NCI-H187 (cell line): ENCODE measurements at places on chromosomes 13 and 19.

- DNase-seq: no peak
Observed at GRCh38 chr13:46487748-46488147, 65.2 kb upstream of the LRCH1 start.

GRCh38 chr13:71274923-71275608 is 591.9 kb downstream of the DACH1 start:
- DNase-seq: no peak

GRCh38 chr19:6161271-6161850 is 25.9 kb downstream of the ACSBG2 start:
- DNase-seq: no peak

DNA sequence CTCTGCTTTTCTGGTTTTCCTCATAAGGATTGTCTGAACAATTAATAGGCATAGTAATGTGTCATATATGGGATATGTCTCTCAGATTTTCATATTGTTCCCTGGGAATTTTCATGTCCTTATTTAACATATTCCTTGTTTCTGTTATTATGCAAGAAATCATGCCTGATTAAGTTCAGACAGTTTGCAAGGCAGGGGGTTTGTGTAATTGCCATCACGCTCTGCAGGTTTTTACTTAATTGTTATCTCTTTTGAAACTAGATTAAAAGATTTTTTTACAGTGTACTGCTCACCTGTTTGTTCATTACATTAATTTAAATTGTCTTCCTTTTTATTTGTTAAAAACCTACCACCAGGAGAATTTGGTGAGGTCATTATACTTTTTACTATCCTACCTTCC is 1253.2 kb upstream of the PRR20A start:
- DNase-seq: no peak

DNA sequence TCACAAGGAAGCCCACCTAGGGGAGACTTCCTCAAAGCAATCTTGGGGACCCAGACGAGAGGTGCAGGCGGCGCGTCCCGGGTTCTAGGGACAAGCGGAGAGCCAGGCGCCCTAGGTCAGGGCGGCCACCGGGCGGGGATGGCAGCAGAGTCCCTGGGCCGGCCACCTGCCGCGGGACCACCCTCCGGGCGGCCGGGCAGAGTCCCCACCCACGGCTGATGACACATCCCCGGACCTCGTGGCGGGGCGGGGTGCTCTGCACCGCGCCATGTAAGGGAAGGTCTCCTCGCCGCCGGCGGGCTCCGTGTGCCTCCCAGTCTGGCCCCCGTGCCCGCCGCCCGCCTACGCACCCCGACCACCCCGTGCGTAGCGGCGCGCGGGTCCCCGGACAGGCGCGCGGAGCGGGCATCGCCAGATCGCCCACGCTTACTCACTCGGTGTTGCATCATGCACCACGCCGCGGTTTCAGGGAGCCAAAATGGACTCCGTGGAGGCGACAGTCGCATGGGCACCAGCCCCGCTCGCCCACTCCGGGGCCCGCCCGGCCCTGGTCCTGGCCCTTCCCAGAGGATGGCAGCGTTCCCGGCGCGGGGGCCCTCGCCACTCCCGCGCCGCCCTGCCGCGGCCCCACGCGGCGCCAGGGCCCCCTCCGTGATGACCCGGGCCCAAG is 643 bp downstream of the SLC7A1 start:
- DNase-seq: no peak

DNA sequence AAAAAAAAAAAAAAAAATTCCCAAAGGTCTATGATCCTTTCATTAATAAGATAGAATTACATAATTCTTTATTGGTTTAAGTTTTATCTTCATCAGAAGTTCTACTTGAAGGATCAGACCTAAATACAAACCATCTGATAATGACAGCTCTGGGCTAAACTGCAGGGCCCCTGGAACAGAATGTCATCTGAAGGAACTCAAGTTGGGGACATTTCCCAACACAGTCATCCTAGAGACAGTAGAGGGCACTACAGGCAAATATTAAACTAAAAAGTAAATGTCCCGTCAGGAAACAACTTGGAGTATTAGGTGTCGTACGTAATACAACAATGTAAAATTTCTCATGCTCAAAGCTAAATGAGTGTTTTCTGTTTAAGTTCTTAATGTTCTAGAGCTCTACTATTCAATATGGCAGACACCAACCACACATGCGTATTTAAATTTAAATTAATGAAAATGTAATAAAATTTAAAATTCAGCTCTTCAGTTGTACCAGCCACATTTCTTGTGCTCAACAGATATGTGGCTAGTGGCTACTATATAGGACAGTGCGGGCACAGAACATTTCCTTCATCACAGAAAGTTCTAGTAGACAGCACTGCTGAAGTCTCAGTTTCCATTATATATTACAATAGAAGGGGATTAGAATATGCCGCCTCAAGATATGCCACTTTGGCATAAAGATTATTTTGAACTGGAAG is 21.8 kb upstream of the NAXD start:
- no peak for DNase-seq

DNA sequence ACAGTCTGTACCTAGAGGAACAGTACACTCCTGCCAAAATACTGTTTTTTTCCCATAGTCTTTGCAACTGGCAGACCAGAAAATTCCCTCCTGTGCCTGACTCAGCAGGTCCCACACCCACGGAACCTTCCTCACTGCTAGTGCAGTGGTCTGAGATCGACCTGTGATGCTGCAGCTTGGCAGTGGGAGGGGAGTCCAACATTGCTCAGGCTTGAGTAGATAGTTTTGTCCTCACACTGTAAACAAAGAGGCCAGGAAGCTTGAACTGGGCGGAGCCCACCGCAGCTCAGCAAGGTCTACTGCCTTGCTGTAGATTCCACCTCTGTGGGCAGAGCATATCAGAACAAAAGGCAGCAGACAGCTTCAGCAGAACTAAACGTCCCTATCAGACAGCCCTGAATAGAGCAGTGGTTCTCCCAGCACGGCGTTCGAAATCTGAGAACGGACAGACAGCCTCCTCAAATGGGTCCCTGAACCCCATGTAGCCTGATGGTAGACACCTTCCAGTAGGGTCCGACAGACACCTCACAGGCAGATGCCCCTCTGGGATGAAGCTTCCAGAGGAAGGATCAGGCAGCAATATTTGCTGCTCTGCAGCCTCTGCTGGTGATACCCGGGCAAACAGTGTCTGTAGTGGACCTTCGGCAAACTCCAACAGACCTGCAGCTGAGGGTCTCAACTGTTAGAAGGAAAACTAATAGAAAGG is 92.7 kb downstream of the SUCLA2 start:
- DNase-seq: no peak

DNA sequence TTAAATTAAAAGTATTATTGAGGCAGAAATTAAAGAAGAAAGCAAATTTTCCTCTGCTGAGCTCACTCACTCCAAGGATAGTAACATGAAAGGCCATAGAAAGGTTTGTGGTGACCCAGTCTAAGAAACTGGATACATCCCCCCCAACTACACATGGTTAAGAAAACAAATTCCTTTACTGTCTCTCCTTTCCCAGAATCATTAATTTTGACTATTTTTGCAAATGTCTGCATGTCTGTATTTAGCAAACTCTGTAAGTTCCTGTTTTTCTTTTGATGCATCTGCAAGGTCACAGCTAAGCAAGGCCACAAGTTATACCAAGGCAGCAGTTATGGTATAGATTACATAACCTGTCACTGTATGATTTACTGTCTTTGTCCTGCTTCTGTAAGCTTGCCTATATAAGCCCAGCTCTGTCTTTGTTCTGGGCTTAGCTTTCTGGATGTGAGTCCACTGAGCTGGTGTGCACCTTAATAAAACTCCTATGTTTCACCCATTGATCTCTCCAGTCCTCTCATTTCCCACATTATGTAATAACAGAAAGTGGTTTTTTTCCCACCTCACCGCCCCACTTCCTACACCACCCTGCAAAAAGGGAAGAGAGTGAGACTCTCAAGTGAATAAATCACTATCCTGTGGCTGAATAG is 8.5 kb upstream of the ZNF83 start:
- no peak for DNase-seq

- no peak for DNase-seq
Observed at GRCh38 chr19:4362831-4363545, 19.6 kb downstream of the MPND start.

- no peak for DNase-seq
Observed at GRCh38 chr19:28549680-28550277, 663.2 kb downstream of the UQCRFS1 start.

- DNase-seq: no peak
Observed at GRCh38 chr19:37778613-37779126, 716 bp downstream of the ZNF573 start.

DNA sequence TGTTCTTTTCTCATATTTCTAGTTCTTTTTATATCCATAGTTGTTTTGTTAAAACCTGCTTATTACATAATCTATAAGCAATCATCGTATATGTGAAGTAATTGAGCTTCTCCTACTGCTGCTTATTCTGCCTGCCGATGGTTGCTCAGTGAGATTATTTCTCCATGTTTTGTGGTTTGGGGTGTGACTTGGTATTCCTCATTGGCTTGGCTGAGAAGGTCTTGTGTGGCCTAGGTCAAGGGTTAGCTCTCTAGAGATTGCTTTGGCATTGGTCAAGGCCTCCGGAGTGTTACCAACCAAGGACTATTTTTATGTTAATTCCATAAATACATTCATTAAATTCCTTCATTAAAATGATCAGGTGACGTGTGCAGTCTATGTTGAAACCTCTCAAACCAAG is 302.8 kb downstream of the MYO16 start:
- DNase-seq: no peak

DNA sequence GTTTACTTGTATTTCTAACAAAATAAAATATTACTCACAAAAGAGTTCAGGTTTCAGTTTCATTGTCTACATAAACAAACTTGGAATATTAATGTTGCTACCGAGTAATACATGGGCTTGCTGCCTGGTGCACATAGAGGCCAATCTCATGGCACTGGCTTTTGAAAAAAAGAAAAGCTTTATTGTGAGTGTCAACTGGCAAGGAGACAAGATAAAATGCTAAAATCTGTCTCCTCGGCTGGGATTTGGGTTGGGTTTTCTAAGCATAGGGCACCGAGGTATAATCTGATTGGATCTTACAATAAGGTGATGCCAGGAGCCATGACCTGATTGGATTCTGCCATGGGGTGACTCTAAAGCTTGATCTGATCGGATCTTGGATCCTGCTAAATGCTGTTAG is 1519.9 kb upstream of the MIR17HG start:
- DNase-seq: no peak

DNA sequence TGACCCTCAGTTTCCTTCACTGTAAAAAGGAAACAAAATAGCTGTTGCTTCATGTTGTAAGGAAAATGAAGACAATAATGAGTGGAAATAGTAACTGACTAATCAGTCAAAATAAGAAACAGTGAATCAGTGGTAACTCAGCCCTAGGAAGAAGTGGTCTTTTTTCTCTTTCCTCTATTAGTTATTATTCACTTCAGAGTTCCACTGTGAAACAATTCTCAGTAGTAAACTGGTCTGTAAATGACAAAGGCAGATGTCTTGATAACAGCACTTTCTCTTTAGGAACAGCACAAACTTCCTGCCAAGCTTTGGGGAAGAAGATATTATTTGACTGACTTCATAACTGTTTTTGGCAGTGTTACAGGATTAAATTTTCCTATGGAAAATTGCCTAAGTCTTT is 600.5 kb upstream of the KLHL1 start:
- DNase-seq: no peak

DNA sequence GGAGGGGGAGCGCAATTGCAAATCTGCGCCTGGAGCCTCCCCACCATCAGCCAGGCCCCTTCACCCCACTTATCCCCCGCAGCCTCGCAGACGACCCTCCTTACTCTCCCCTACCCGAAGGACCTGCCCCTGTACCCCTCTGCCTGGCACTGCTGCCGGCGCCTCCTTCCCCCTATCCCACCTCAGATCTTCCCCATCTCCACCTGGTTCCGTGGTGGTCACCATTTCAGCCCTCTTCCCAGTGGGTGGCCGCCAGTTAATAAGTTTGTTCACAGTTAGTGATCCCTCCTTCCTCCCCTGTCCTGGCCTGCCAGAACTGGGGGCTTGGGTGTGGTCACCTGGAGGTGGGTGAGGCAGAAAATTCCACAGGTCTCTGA is 397 bp downstream of the SLC44A2 start:
- no peak for DNase-seq

DNA sequence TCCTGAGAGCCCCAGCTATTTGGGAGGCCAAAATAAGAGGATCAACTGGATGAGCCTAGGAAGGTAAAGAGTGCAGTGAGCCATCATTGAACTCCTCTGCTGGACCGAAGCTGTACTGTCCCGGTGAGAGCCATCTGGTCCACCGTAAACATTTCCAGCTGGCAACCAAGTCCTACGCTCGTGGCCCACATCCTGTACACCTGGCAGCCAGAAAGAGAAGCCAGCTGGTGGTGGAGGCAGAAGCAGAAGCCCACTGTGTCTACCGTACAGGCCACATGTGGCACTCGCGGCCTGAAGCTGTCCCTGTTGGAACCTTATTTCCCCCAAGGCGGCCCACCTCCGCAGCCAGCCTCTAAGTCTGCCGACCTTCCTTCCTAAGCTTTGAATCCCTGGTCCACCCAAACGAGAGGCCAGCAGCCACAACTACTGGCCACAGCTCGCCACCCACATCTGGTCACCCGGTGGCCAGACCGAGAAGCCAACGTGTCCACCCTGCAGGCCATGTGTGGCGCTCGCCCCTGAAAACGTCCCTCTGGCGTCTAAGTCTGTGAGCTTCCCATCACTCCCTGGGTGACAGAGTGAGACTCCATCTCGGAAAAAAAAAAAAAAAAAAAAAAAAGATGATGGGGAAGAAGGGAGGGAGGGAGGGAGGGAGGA is 14.2 kb upstream of the ZNF91 start:
- no peak for DNase-seq

GRCh38 chr13:23433171-23434153 is at the start of gene SACS:
Gene SACS, minus strand, starts transcription at chr13:23433702. Its CDS starts 22,463 bp downstream, at chr13:23411239.
- peak; percentile 45 for DNase-seq

DNA sequence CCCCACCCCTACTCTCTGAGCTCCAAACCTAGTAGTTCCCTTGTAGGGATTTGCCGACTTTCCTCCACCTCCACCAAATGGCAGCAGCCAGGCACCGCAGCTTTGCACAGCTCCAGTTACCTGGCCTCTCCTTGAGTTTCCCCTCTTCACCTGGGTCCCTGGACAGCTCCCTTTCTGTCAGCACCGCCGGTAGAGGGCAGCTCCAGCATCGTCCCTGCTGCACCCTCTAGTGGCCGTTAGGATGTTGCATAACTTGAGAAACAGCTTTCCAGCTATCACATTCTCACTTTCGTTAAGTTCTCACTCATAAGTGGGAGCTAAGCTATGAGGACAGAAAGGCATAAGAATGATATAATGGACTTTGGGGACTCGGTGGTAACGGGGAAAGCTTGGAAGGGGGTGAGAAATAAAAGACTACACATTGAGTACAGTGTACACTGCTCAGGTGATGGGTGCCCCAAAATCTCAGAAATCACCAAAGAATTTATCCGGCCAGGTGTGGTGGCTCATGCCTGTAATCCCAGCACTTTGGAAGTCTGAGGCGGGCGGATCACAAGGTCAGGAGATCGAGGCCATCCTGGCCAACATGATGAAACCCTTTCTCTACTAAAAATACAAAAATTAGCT is 60.4 kb upstream of the OLFM4 start:
- peak; percentile 59 for DNase-seq

- DNase-seq: no peak
Observed at GRCh38 chr13:26045142-26045541, 6.7 kb downstream of the SHISA2 start.
